ENCODE measurements at places on chromosomes 5 and 9. TPM values are rescaled to one million over a fixed set of nuclear protein-coding genes. Genes with fewer than 3 reads are reported as not detected.

RNF130 gene
- 24.4 TPM for polyA plus RNA-seq

ZNF484 gene
- 0.74 TPM for polyA plus RNA-seq

PCDHGC4 gene
- polyA plus RNA-seq: 0.02 TPM

DNA sequence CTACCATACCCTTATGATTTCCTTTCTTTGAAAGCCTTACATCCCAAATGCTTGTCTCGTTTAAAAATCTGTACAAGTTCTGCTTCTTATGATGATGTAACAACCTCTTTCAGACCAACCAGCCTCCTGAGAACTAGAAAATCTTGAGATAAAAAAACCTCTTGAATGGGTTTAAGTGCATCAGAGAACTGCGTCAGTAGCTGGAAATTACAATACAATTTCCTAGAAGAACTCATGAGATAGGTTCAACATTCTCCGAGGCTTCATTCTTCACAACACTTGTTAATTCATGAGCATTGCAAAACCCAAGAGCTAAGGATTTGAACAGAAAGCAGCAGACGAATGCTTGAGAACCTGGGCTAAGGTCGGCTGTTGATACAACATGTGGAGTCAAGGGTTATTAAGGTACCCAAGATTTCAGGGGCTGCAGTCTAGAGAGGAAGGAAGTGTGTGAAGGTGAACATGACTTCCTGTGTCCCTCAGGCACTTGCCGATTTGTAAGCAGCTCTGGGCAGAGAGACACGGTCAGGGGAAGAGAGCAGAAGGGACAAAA lies 286.0 kb downstream of the ICE1 start:
- DNase-seq: no peak

DNA sequence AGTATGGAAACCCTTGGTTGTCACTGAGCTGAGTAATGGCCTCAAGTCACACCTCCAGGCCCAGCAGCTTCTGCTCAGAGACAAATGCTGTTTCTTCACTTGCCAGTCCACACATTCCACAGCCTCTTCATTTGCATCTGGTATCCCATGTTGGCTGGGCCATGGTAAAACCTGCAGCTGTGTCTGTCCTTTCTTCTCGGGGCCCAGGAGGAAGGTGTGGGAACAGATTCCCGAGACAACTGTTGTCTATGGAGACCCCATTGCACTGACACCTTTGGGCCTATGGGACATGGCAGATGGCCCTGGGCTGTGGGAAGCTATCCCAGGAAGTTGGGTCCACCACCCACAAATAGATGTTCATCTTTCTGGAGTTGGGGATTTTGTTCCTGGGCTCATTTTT lies 85.1 kb downstream of the MACROH2A1 start:
- DNase-seq: no peak

- DNase-seq: peak; percentile 38
Measured at GRCh38 chr5:80804332-80804731, 149.5 kb upstream of the DHFR start.

SELENOP gene
- 7.6 TPM for polyA plus RNA-seq

- no peak for DNase-seq
Measured at GRCh38 chr5:64532212-64532611, 26.4 kb downstream of the RGS7BP start.

DNA sequence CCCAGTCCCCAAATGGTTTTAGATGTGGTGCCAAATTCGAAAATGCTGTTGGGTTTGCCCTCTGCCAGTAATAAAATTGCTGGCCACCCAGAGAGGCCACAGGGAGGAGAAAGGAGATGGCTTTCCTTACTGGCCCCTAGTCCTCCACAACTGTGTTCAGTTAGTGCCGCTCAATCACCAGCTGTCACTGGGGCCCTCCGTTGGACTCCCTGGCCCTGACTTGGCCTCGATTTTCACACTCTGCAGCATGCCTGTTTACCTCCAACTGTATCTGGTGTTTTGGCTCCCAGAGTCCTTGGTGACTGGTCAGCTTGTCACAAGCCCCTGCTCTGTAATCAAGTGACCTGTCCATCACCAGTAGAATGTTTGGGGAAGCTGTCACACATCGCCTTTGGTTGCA lies 97.8 kb downstream of the PAPPA start:
- DNase-seq: no peak

PCDHGB2 gene
- polyA plus RNA-seq: not detected

DNA sequence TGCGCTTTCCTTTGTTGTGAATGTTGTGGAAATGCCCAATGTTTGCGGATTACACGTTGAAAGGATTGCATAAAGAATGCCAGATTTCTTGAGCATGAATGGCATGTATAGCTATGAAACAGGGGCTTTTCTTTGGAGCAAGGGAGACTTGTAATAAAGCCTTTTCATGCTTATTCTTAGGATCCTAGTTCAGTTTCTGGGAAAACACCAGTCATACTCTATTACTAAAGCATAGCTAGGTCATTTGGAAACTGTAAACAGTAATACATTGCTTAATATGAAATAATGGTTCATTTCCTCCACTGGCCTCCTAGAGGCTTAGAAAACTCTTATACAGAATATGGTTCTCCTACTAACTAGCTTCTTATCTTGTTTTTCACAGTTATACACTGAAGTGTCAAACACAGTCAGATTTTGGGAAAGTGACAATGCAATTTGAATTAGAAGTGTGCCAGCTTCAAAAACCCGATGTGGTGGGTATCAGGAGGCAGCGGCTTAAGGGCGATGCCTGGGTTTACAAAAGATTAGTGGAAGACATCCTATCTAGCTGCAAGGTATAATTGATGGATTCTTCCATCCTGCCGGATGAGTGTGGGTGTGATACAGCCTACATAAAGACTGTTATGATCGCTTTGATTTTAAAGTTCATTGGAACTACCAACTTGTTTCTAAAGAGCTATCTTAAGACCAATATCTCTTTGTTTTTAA lies 104.2 kb downstream of the MELK start:
- DNase-seq: no peak

DNA sequence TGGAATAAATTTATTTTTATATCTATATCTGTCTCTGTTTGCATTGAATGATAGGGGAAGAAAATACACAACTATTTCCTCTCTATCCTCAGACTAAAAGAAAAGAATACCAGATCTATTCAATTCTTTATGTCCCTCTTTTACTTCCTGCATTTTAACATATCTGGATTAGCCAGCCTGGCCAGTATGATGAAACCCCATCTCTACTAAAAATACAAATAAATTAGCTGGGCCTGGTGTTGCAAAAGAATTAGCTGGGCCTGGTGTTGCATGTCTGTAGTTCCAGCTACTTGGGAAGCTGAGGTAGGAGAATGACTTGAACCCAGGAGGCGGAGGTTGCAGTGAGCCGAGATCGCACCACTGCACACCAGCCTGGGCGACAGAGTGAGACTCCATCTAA lies 182.0 kb downstream of the LURAP1L start:
- peak; percentile 12 for DNase-seq

- DNase-seq: no peak
Measured at GRCh38 chr5:96952974-96953730, 17.3 kb downstream of the LNPEP start.

DNA sequence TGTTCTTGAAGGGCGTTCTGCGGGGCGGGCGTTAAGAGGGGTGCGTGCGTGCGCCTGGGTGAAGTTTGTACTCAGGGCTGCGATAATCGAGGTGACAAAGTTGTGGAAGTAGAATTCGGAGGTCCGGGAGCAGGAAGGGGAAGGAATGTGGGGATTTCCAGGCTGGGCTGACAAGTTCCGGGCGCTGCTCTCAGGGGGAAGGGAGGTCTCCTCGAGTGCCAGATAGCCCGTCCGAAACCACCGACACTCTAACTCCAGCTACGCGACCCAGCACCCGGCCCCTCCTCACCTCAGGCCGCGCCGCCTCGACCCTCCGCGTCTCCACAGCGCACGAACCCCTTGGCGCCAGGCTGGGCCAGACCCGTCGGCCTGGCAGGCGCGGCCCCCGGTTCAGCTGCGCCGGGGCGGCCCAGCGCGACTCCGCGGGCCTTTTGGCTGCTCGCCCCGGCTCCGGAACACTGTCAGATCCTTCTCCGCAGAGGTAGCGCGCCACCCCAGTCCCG lies at the start of gene IL6ST:
IL6ST (minus strand) TSS at position 469 of the 503 bp plus-strand sequence. CDS start 18,685 bp downstream, outside the sequence.
- peak; percentile 82 for DNase-seq

WNT8A gene
- not detected for polyA plus RNA-seq

DNA sequence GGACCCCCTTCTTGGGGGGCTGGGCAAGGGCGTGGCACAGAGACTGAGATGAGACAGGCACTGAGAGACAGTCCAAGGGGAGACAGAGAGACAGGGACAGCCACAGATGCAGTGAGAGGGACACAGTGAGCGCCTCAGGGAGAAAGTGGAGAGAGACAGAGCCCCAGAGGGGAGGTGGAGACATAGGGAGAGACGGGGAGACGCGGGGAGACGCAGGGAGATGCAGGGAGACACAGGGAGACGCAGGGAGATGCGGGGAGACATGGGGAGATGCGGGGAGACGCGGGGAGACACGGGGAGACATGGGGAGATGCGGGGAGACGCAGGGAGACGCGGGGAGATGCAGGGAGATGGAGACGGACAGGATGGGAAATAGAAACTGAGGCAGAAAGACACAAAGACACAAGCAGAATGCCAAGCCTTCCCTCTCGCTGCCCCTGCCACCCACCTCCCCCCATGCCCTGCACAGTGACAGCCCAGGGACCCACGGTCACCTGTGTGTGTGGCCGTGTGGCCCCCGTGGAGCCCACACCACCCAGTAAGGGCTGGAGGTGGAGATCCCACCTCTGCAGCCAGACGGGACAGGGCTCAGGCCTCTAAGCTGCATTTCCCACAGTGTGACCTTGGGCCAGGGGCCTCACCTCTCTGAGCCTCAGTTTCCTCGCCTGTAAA lies 8.8 kb downstream of the FIBCD1 start:
- DNase-seq: no peak

DNA sequence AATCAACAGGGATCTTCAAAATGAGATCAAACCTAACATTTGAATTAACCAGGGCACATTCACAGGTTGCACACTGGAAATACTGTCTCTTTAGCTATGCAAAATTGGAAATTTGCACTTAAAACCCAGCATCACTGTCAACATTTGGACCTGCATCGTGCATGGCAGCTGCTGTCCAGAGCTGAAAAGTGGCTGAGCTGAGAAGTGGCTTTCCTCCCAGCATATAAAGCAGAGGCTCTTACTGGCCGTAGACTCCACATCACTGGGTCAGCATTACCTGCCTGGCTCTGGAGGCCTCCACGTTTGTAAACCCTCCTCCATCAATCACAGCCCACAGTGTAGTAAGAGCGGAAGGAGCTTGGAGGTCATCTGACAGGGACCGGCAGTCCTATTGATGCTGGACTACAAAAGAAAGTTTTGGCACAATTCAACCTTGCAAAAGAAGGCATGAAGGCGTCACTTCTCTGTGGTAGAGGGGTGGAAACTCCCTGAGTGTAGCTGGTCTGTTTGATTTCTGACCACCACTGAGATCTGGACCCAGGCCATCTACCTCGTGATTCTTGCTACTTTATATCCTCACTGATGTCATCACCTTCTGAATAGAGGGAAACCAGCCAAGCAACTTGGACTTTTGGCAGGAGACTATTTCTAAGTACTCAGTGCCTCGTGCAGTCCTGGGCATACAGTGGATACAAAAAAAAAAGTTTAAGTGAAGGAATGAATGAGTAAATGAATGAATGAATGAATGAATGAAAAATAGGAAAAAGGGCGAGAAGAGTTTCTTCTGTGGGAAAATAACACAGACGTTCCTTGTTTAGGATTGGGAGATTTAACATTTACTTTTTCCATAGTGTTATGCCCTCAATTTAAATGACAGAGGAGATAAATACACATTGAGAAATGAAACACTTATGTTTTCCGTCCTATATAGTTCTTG lies 14.8 kb downstream of the RASEF start:
- no peak for DNase-seq

C5orf58 gene
- polyA plus RNA-seq: not detected

GRCh38 chr9:114627553-114627952 lies 16.5 kb downstream of the TMEM268 start:
- DNase-seq: no peak

CARD6 gene
- 2.4 TPM for polyA plus RNA-seq

DNA sequence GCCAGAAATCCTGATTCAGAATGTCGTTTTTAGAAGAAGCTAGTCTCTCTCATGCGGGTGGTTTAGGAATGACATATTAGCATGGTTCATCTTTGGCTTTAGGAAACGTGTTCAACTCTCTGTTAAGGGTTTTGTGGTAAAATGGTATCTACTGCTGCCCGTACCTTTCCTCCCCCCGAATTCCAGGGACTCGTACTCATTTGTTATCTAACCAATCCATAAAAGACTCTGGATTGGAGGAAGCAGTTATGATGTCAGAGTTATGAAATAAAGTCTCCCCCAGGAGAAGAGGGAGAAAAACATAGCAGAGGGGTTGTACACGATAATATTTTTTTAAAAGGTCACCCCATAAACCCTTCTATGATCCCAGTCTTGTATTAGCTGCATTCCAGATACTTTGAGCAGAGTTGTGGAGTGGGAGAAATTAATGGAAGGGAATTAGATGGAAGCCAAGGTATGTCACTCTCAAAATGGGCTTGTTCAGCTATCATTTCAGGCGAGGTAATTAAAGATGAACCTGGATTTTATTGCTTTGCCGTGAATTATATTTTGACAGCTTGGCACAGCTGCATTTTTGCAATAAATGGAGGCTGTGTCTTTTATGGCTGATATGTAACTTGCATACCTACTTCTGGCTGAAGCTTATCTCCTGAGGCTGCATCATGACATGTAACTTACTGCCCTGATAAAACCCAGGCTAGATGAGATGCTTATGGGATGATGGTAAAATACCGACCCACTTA lies 31.3 kb downstream of the RAI14 start:
- DNase-seq: peak; percentile 79

DNA sequence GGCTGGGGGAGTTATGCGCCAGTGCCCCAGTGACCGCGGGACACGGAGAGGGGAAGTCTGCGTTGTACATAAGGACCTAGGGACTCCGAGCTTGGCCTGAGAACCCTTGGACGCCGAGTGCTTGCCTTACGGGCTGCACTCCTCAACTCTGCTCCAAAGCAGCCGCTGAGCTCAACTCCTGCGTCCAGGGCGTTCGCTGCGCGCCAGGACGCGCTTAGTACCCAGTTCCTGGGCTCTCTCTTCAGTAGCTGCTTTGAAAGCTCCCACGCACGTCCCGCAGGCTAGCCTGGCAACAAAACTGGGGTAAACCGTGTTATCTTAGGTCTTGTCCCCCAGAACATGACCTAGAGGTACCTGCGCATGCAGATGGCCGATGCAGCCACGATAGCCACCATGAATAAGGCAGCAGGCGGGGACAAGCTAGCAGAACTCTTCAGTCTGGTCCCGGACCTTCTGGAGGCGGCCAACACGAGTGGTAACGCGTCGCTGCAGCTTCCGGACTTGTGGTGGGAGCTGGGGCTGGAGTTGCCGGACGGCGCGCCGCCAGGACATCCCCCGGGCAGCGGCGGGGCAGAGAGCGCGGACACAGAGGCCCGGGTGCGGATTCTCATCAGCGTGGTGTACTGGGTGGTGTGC lies at the start of gene RXFP3:
RXFP3 (plus strand) TSS at position 6 of the 636 bp plus-strand sequence; CDS start at position 361, 355 bp downstream.
- peak; percentile 8 for DNase-seq

CDH9 gene
- not detected for polyA plus RNA-seq

SPTAN1 gene
- 89.6 TPM for polyA plus RNA-seq

DNA sequence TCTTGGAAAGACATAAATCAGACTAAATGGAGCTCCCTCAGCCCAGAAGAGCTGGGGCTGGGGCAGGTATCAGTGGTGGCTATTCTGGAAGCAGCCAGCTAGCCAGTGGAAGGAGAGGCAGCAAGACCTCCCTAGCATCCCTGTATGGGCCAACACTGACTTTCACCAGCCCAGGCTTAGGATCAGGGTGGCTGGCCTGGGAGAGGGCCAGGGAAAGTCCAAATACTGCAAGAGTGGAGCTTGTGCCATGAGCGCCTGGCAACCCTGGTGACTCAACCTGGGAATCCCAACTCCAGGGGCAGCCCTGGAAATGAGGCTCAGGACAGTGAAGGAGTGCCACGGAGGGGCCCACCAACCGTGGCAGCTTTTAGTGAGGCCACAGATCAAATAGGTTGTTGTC lies 7.6 kb upstream of the IRF1 start:
- peak; percentile 53 for DNase-seq

TBC1D13 gene
- 10.5 TPM for polyA plus RNA-seq

- no peak for DNase-seq
Measured at GRCh38 chr5:179268399-179268952, 76.8 kb downstream of the ADAMTS2 start.

TPRN gene
- 6.1 TPM for polyA plus RNA-seq

All from foreskin keratinocyte (primary cell).